ENCODE measurements at places on chromosomes 4 and X. TPM values are rescaled to one million over a fixed set of nuclear protein-coding genes. Genes with fewer than 3 reads are reported as not detected.

DNA sequence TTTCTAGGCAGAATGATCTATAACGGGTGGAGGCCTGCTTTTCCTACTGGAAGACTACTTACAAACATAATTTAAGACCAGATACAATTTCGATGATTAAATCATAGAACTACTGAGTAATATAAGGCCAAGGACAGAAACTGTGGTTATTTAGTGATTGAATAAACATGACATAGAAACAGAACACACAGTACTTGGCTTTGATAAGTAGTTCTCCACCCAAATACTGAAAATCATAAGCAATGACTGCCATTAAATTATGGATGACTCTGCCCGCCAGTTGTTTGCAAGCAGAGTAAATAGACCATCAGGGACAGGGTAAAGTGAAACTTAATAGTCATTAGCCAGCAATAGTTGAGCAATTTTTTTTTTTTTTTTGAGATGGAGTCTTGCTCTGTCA is 17.2 kb upstream of the SMIM14 start:
- no peak for DNase-seq
- H3K27ac ChIP-seq: no peak overlapping the region
- H3K36me3 ChIP-seq: no peaks in the 10 kb centered on the region
- H3K4me1 ChIP-seq: peaks cover 5% of the 10 kb centered on the region
- no peak overlapping the region for H3K4me3 ChIP-seq

DNA sequence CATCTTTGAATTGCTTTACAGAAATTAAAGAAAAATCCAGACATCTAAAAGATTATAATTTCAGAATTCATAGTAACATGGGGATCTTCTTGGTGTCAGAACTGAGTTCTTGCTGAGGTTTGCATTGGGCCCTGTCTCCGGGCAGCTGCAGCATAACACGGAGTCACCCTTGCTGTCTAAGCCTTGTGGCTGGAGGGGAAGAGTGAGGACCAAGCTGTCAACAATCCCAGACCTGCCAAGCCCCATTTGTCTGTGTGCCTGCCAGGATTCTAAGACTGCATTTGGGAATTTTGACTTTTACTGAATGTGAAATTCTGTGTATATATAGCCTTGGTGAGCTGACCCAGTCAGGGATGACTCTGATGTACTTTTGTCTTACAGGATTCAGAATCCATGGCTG is 25.2 kb upstream of the NAP1L5 start:
- DNase-seq: no peak
- no peaks in the 10 kb centered on the region for H3K4me1 ChIP-seq
- H3K4me3 ChIP-seq: no peak overlapping the region
- H3K36me3 ChIP-seq: peaks cover 16% of the 10 kb centered on the region
- H3K27me3 ChIP-seq: no peaks in the 10 kb centered on the region

MED14 gene
- 50.8 TPM for total RNA-seq

DNA sequence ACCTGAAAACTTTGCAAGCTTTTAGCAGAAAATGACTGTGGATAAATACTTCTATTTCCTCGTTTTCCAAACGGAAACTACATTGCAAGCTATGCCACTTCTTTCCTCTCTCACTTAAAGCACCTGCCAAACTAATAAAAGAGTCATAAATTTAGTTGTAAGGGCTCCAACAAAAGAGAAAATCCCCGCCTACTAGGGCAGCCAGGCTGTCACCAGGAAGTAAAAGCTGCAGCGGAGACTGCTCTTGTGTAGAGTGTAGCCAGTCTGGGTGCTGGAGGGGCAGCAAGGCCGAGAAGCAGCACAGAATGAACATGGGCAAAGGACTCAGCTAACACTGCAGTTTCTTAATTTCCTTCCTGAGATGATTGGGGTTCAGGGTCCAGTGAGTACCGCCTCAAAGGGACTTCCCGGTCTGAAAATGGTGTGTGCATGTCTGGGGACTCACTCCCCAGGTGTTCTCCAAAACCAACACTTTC is 89.3 kb upstream of the MAML3 start:
- peaks cover 2% of the 10 kb centered on the region for H3K27me3 ChIP-seq
- H3K4me1 ChIP-seq: peaks cover 19% of the 10 kb centered on the region
- peak overlapping the region; percentile 38 for H3K4me3 ChIP-seq
- H3K36me3 ChIP-seq: no peaks in the 10 kb centered on the region
- DNase-seq: peak; percentile 33

DNA sequence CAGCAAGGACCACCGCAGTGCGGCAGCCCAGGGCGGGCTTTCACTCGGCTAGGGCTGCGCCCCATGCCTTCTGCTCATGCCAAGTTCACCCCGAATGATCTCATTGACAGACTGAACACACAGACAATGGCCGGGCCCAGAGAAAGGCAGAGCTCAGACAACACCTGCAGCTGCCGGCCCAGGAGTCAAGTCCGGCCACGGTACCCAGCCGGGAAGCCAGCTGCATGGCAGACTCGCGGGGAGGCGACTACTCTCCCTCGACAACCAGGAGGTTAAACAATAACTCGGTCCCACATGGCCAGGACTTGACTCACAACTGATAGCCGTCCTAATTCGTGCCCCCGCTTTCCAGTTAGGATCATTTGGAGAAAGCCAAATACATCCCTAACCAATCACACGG is 50.4 kb downstream of the ABLIM2 start:
- H3K4me1 ChIP-seq: no peaks in the 10 kb centered on the region
- H3K4me3 ChIP-seq: no peak overlapping the region
- H3K27ac ChIP-seq: no peak overlapping the region
- no peaks in the 10 kb centered on the region for H3K36me3 ChIP-seq
